Right cardiac atrium (tissue), 5 donors: ENCODE measurements at places on chromosomes 2 and 18.

GRCh38 chr2:55163274-55163721, 68.8 kb downstream of the CLHC1 start:
- no peak for DNase-seq

- no peak for DNase-seq
Observed at GRCh38 chr2:239152239-239152915, 248.4 kb downstream of the HDAC4 start.

- peak; percentile 53 for DNase-seq
Observed at GRCh38 chr2:54894467-54894866, 155.8 kb downstream of the RTN4 start.

GRCh38 chr2:151733771-151734672, at the start of gene NEB:
TSS of gene NEB (minus strand) at chr2:151734476. CDS start at chr2:151733156, 1,320 bp downstream.
- DNase-seq = no peak

DNA sequence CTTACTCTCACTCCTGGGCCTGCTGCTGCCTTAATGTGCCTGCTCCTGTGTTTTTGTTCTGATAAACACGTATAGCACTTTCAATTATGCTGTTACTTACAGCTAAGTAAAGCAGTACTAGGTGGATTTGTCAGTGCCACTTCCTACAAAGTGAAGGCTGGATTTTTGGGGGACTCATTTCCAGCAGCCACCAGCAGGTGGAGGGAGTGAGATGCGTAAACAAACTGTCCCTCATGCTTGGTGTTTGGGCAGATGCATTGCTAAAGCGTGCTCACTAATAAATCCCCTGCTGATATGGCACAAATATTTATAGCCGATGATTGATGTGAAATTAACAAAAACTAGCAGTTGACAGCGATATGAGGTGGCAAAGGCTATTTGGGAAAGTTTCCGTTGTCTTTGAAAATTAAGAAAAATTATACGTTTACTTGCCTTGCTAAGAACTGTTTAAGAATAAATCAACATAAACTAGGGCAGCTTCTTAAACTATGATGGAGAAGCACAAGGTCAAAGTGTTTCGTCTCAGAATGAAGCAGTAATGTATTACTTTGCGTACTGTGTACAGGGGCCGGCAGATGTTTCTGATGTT, 101.7 kb downstream of the AGAP1 start:
- peak; percentile 75 for DNase-seq

DNA sequence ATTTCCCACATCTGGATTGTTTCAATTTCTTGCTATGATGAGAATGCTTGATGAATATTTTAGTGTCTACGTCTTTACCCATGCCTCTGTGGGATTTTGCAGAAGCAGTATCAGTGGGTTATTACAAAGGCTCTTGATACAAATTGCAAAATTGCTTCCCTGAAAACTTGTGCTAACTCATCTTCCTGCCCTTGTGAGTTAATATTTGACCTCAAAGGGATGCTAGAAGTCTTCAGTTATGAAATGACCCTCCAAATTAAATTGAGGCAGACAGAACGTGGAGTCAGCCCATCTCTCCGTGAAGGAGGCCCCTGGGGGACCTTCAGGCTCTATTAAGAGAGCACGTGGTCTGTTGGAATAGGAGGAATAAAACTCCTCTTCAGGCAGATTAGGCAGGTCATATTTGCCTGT, 239.2 kb upstream of the HS6ST1 start:
- DNase-seq = no peak

DNA sequence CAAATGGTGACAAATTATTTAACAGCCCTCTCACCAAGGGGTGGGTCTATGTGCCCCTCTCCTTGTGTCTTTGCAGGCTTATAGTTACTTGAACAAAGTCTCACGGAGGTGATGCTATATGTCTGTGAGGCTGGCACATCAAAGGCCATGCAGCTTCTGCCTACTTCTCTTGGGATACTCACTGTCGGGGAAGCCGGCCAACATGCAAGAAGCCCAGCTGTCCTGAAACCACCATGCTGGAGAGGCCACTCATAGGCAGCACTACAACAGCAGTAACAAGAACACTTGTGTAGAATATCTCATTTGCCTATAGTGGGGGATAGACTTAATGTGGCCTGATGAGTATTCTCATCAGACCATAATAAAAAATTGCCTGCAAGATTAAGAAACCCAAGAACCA, 233.7 kb upstream of the NCKAP5 start:
- no peak for DNase-seq

GRCh38 chr2:205683502-205684367, 1.4 kb downstream of the NRP2 start:
- DNase-seq = no peak

DNA sequence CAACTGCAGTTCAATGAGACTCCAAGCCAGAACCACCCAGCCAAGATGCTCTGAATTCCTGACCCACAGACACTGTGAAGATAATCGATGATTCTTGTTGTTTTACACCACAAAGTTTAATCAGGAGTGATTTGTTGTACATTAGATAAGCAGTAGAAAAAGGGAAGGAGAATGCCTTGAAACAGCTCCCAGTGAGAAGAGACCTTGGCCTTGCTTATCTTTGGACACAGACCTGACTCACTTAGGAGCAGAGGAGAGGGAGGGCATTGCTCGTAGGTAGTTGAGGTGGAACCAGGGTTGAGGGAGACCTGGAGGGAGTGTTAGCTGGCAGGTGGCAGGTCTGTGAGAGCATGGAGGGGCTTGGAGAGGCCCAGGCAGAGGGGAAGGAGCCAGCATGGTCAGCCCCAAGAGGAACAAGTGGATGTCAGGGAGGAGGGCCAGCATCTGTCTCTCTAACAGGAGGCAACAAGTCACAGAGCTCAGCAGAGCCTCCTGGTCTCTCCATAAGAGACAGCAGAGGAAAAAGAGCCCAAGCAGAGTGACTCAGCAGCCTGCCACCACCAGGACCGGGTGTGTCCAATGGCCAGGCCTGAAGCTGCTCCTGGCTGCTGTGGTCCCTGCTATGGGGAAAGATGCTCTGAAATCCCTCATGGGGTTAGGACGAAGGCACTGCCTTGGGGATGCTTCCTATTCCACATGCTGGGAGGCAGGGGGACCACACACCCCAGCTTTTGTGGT, 161.6 kb upstream of the CAPN13 start:
- no peak for DNase-seq

- DNase-seq = peak; percentile 57
Observed at GRCh38 chr2:28607730-28608499, 112.1 kb downstream of the PLB1 start.

DNA sequence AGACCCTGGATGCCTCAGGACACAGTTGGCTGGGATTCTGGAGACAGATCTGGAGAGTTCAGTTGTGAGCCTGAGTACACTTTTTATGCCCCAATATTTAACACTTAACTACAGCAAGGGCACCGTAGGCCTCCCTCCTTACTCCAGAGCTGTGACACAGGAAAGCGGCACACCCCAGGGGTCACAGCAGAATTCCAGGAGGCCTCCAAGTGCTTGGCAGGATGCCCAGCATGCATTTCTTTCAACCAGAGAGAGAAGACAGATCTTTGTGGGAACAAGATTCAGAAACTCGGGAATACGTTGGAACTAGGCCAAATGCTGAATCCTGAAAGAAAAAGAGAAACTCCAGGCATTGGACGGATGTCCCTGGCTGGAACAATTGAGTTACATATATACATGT, 199.2 kb upstream of the NT5C1B start:
- peak; percentile 58 for DNase-seq

- DNase-seq = no peak
Observed at GRCh38 chr2:200787351-200788120, 24.2 kb upstream of the BZW1 start.

DNA sequence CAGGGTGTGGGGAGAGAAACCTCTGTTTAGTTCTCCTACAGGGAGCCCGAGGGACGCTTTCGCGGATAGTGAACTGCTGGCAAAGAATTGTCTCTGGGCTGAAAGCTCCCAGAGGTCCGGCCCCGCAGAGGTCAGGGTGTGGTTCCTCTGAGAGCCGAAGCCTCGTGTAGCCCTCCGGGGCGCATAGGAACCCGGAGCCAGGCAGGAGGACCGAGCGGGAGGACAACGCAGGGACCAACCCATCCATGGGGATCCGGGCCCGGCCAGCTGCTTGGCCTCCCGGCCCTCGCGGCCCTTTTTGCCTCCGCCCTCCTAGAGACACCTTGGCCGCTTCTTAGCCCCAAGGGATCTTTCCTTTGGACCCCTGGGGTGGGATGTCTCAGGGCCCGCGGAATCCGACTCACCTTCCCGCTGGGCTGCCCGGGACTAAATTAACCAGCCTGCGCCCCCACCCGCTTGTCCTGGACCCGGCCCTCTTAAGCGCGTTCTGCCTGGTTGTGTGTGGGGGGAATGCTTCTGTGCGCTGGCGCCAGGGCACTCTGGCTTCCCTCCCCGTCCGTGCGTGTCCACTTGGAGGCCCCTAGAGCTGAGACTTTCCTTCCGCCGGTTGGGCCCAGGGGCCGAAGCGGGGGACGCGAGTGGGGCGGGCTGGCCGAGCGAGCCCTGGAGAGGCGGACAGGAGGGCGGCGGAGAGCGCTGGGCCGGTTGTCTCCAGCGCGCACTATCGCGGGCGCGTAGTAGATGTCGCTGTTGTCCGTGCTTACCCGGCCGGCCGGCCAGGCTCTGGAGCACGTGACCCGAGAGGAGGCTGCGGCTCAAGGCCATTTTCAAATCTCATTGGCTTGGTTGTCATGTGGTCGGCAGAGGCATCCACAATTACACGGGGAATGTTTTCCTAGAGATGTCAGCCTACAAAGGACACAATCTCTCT, at the start of gene HOXD10:
Gene HOXD10, plus strand, starts transcription at position 896 of the 931 bp plus-strand sequence. CDS start 56 bp downstream, outside the sequence.
- DNase-seq = no peak

GRCh38 chr2:133458280-133458679, 110.0 kb downstream of the NCKAP5 start:
- no peak for DNase-seq

GRCh38 chr2:145260081-145260480, 740.2 kb upstream of the ZEB2 start:
- DNase-seq = no peak

- no peak for DNase-seq
Observed at GRCh38 chr2:68734688-68735525, at the start of gene ARHGAP25. TSS of gene ARHGAP25 (plus strand) at chr2:68734811. CDS start at chr2:68735200, 389 bp downstream.
